ENCODE measurements at places on chromosomes 3 and 15.

DNA sequence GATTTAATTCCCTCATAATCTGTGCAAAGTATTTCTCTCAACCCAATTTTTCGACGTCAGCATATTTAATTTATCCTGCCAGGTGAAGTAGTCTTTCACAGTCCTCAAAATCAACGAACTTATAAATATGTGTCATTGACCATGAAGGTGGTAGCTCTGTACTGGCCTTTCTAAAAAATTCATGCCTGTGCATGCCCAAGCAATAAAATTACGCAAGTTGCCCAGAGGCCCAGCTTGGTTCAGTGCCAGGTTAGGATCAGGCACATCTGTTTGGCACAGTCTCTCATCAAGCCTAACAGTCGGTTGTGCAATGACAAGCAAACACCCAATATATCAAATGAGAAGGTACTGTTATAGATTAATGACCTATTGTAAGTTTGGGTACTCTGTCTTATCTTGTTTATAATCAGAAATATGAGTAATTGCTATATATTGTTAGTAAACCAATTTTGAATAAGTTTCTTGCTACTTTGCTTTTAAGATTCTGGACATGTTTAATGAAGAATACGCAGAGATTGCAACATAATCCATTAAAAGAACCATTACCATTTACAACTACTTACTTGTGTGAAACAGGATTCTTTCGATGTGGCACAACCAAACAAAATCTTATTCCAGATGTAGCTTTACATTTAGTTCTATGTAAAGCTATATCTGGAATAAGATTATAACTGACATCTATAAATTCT lies 159.0 kb upstream of the IL12A start:
- no peak for DNase-seq

GRCh38 chr15:98723195-98723594 lies 74.9 kb downstream of the IGF1R start:
- DNase-seq = no peak

DNA sequence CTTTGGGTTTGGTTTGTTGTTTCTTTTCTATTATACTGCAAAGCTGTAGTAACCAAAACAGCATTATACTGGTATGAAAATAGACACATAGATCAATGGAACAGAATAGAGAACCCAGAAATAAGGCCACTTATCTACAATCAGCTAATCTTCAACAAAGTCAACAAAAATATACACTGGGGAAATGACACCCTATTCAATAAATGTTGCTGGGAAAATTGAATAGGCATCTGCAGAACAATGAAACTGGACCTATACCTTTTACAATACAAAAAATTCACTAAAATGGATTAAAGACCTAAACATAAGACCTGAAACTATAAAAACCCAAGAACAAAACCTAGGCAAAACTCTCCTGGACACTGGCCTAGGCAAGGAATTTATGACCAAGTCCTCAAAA lies 52.9 kb downstream of the TLNRD1 start:
- no peak for DNase-seq

- no peak for DNase-seq
Observed at GRCh38 chr3:108183181-108183580, 39.0 kb downstream of the IFT57 start.

DNA sequence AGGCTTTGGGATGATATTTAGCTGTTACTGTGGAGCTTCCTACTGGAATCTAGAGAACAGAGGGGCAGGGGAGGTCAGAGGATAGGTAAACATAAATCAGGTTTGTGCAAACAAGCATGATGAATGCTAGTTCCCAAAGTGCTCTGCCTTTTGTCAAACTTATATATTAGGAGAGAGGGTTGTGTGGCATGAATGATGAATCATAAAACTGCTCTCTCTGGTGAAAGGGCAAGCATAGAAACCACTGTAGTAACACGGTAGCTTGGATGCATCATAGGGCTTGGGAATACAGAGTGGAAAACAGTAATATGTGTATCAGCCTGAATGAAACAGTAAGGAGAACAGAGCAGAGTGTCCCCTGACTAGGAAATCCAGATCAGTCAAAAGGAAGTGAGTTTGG lies 486.7 kb downstream of the IL5RA start:
- DNase-seq = no peak

DNA sequence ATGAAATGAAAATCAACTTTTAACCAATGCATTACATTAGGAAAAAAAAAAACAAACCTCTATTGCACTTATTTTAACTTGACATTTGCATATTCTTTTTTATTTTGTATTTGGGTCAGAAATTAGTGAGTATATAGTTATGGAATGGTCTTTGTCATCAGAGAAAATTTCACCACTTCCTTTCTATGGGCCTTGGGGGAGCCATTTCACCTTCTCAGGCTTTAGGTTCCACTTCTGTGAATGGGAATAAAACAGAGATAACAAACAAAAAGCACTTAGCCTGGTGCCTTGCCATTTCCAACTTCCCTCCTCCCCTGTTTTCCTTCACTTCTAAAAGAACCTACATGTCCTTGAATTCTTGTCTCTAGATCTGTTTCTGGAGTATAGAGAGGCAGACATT lies 168.0 kb upstream of the STT3B start:
- no peak for DNase-seq

DNA sequence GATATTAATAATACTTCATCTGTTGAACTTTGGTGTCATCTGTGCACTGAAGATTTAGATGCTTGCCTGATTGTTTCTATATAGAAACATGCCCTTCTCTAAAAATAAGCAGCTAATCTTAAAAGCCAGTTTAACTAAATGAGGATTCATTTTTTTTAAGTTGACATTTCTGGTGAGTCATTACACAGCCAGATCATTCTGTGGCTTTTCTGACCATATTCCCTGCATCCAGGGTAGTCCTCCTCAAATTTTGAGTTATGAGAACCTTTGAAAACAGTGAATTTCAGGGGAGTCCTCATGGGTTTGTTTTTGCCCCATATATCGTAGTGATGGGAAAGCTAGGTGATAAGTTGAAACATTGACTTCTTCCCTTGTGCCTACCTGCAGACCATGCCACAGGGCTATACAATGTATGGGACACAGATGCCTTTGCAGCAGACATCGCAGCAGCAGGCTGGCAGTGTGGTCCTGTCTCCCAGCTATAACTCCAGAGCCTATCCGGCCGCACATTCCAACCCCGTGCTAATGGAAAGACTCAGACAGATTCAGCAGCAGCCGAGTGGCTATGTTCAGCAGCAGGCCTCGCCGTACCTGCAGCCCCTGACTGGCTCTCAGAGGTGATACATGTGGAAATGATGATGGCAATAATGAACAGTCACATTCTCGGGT lies 26.5 kb upstream of the P2RY12 start:
- no peak for DNase-seq
